ENCODE measurements at places on chromosomes 11 and 22. TPM values are rescaled to one million over a fixed set of nuclear protein-coding genes. Genes with fewer than 3 reads are reported as not detected.

DNA sequence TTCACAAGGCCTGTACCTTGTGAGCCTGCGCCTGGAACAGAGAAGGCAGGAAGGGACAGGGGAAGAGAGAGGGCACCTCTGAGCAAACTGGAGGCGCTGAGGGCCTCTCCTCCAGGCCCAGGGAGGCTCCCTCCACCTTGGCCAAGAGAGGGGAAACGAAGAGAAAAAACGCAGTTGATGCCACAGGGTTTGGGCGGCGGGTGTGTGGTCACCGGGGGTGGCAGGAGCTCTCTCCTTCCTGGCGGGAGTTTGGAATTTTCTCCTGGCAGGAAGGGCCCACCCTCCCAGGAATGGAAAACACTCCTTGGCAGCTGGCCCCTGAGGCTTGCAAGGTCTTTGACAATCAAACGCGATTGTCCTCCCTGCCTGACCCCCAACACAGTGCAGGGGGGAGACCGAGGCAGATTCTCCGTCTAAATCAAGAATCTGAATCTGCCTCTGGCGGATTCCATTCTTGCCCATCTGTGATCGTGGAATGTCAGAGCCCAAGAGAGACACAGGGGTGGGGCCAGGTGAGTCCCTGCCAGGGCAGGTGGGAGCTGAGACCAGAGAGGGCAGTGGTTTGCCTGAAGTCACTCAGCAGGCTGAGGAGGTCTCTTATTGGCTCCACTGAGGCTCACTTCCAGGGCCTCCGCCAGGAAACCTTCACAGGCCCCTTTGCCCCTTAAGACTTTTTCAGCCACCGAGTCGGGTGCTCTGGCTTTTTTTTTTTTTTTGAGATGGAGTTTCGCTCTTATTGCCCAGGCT is 21.0 kb downstream of the RPL3 start:
- peak overlapping the region; percentile 69 for H3K27ac ChIP-seq
- H3K36me3 ChIP-seq: no peaks in the 10 kb centered on the region

DNA sequence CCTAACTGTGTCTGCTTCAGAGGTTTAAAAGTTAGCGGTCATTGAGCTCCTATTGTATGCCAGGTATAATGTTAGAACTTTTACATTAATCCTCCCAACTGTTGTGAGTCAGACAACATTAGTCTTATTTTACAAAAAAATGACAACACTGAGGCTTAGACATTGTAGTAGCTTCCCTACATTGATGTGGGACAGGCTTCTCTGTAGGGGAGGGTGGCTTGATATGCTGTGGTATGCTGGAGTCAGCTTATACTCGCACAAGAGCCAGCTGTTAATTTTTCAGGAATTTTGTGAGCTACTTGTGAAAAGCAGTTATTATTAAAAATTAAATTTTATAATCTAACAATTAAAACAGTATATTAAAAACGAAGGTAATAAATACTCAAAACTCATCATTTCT is 64.8 kb upstream of the NAV2 start:
- DNase-seq: no peak
- no peak overlapping the region for H3K4me3 ChIP-seq
- H3K4me1 ChIP-seq: no peaks in the 10 kb centered on the region

C11orf68 gene
- 54.8 TPM for total RNA-seq

APLNR gene
- 1.1 TPM for total RNA-seq

DNA sequence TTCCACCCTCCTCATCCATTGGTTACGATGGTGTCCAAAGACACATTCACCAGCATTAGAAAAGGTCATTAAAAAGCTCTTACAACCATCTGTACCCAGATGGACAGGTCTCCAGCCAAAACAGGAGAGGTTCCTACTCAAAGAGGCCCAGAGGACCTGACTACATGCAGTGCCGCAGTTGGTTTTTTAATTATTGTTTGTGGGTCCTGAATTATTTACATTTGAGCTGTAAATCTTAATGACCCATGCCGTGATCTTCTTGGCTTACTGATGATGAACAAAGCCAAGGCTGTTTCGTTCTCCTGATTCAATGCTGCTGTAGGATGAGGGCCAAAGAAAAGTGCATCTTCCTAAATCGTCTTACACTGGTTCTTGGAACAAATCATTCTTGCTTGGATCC is 83.7 kb downstream of the CADM1 start:
- no peaks in the 10 kb centered on the region for H3K36me3 ChIP-seq
- no peaks in the 10 kb centered on the region for H3K27me3 ChIP-seq
- DNase-seq: no peak
- H3K27ac ChIP-seq: no peak overlapping the region
- H3K4me1 ChIP-seq: no peaks in the 10 kb centered on the region

DNA sequence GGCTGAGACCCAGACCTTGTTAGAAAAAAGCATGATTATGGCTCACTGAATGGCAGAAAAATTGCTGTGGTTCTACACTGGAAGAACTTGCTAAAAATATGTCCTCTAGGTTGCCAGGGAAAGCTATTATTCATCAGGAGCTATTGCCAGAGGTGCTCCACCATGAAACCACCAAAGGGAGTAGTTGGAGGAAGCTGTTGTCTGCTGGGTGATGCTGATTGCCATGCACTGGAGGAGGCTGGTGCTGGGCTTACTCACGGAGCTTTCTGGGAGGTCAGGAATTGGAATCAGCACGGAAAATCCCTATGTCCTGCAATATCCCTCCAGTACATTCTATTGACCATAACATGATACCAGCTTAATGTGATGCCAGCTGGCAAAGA is 199.6 kb upstream of the ZBED5 start:
- H3K36me3 ChIP-seq: no peaks in the 10 kb centered on the region
- no peak overlapping the region for H3K4me3 ChIP-seq
- H3K4me1 ChIP-seq: no peaks in the 10 kb centered on the region
- no peak overlapping the region for H3K27ac ChIP-seq

FBLN1 gene
- 42.2 TPM for total RNA-seq

DNA sequence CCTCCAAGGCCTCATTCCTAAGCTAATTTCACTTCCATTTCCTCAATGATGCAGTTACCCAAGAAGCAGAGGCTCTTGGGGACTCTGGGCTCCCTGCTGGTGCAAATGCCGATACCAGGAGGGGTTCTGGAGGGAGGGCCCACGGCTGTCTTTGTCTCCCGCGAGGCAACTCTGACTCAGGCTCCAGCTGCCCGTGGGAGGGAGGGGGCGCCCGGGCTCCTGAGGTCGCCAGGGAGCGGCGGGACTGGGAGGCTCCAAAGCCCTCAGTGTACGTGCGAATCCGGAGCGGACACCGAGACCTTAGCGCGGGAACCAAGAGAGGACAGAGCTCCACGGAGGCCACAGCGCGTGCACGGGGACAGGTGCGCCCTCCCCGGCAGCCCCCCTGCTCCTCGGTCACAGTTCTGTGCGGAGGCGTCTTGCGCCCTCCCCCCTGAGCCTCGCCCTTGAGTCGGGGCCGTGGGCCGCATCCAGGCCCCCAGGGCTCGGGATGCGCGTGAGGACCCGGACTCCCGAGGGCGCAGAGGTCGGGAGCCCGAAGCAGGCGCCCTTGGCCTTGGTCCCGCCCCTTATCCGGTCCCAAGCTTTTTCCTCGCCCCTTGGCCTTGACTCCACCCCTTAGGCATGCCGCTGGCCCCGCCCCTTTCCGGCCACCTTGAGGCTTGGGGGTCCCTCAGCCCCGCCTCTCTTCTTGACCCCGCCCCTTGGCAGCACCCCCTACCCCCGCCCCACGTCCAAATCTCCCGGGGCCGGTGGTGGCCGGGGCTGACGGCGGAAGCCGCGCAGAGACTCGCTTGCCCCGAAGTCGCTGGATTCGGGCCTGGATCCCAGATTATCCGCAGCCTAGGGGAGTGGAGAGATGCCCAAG is 4.7 kb upstream of the SHISA8 start:
- H3K27ac ChIP-seq: no peak overlapping the region
- no peaks in the 10 kb centered on the region for H3K27me3 ChIP-seq
- no peaks in the 10 kb centered on the region for H3K36me3 ChIP-seq
- DNase-seq: peak; percentile 71

DNA sequence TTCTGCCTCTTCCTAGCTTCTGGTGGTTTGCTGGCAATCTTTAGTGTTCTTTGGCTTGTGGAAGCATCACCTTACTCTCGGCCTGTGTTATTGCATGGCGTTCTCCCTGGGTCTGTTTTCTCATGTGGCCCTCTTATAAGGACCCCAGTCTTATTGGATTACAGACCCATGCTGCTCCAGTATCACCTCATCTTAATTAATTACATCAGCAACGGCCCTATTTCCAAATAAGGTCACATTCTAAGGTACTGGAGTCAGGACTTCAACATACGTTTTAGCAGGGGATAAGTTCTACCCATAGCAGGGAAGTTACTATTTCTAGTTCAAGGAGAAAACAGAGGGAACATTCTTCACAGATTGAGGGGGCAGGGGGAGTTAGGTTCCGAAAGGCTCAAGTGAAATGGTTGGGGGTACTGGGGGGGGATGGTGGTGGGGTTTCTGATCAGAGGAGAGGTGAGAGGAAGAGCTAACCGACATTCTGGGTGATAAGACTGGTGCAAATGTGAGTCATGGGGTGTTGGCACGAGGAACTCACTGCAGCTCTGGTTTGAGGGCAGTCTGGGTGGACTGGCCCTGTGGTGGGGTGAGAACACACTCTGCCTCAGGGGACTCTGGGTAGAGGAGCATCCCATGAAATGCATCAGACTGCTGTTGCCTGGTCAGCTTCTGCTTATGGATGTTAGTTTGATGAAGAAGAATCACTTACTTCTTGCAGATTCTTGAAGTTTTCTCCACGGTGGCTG is 51.5 kb upstream of the ZBED5 start:
- no peak for DNase-seq
- H3K27ac ChIP-seq: no peak overlapping the region
- no peak overlapping the region for H3K4me3 ChIP-seq
- H3K4me1 ChIP-seq: no peaks in the 10 kb centered on the region
- no peaks in the 10 kb centered on the region for H3K36me3 ChIP-seq
- H3K27me3 ChIP-seq: no peaks in the 10 kb centered on the region

- H3K4me3 ChIP-seq: no peak overlapping the region
- no peaks in the 10 kb centered on the region for H3K27me3 ChIP-seq
- H3K4me1 ChIP-seq: no peaks in the 10 kb centered on the region
- no peaks in the 10 kb centered on the region for H3K36me3 ChIP-seq
- H3K27ac ChIP-seq: no peak overlapping the region
Measured at GRCh38 chr11:131595797-131596196, 225.4 kb downstream of the NTM start.

DNA sequence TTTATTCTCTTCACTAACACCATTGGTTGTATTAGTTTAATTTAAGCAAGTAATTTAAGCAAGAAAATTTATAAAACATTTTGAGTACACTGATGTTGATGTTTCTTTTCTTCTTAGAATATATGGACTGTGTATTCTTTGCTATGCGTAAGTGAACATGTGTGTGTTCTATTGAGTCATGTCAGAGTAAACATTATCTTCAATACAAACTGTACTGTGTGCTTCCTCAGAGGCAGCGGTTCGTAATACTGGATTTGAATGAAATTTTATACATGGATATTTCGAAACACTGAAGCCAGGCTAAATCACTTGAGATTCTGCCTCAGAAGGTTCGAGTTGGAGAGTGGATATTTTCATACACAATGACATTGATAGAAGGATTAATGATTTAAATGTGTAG is 452.6 kb downstream of the LUZP2 start:
- no peak overlapping the region for H3K4me3 ChIP-seq
- no peak overlapping the region for H3K27ac ChIP-seq
- DNase-seq: no peak
- H3K4me1 ChIP-seq: no peaks in the 10 kb centered on the region
- no peaks in the 10 kb centered on the region for H3K27me3 ChIP-seq

HBB gene
- total RNA-seq: 11.8 TPM

- DNase-seq: no peak
- H3K4me3 ChIP-seq: no peak overlapping the region
- H3K27ac ChIP-seq: no peak overlapping the region
- no peaks in the 10 kb centered on the region for H3K4me1 ChIP-seq
Measured at GRCh38 chr11:17934194-17934593, 78.7 kb downstream of the SERGEF start.

GRCh38 chr11:24043842-24044241 is 453.0 kb upstream of the LUZP2 start:
- H3K36me3 ChIP-seq: no peaks in the 10 kb centered on the region
- no peak for DNase-seq
- H3K27ac ChIP-seq: no peak overlapping the region

DNA sequence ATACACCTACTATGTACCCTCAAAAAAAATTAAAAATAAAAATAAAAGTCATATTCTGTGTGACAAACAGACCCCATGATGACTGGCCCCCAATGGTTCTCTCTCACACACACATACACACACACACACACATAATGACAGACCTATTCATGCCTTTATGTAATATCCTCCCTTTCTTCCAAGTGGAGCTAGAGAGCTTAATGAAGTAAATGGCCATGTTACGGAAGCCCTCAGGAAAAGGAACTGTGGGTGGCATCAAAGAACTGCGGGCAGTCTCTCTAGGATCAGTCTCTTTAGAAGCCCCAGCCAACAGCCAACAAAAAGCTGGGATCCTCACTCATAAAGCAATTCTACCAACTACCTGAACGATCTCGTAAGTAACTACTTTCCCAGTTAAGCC is 125.5 kb downstream of the SIK3 start:
- H3K27ac ChIP-seq: no peak overlapping the region
- DNase-seq: no peak
- H3K36me3 ChIP-seq: no peaks in the 10 kb centered on the region
- H3K4me3 ChIP-seq: no peak overlapping the region
